ENCODE measurements at places on chromosomes 3 and 15.

DNA sequence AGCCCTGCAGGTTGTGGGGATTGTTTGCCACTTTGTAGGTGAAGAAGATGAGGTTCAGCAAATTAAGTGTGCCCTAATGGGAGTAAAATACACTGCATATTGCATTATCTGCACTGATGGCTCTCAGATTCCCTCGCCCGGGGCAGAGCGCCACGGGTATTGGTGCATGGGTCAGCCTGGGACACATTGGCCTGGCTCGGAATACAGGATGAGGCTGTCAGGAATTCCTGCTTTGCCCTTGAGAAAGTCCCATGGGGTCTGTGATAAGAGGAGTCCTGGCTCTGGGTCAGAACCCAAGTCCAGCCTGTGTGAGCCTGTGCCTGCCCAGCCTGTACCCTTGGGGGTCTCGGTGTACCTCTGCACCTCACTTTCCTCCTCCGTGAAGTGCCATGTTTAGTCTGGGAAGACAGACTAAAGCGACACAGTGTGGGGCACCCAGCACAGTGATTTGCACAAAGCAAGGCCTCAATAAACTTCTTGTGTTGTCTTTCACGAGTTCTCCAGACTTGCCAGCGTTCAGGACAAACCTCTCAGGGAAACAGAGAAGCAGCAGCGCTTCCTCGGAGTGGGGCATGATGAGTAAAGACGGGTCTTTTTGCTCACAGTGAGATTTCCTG lies 107.6 kb downstream of the LRRK1 start:
- no peak for DNase-seq

GRCh38 chr3:133475245-133476010 lies 75.6 kb downstream of the BFSP2 start:
- DNase-seq: no peak

DNA sequence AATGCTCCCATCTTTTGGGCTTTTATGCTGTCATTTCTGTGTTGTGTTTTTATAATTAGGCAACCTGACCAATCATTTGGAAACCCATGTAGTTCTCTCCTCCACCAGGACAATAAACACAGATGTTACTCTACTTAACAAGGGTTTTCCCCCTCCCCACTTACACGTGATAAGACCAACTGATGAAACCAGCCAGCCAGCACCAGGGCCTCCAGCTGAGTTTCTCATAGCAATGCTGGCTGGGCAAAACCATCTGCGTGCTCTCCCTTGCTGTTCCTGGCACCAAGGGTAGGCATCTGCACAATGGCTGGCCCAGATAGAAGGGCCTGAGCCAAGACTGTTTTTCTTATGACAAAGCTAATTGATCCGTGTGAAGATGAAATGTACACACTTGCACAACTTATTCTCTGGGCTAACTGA lies 310.4 kb downstream of the PLCL2 start:
- no peak for DNase-seq

DNA sequence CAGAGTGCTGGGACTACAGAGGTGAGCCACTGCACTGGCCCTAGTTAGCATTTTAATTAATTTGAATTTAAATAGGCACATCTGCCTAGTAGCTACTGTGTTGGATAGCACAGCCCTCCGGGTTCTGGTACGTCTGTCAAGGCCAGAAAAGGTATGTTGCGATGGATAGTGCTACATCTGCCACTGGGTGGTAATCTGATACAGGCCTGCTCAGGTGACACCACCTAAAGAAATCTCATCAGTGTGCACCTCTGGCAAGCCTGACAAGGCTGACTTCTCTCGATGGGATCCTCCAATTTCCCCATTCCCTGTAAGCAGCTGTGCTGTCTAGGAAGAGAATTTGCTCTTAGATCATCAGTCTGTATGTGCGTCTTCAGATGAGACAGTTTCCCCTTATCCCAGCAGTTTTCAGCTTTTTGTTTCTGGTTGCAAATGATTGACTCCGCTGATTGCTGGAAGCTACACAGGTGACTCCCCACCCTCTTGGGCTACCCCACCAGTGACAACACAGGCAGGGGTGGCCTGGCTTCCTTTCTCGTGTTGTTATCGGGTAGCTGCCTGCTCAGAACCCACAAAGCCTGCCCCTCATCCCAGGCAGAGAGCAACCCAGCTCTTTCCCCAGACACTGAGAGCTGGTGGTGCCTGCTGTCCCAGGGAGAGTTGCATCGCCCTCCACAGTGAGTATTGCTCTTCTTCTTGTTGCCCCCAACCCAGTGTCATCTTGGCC lies at the start of gene CCR9:
Gene CCR9 (plus strand): TSS at position 565 of the 727 bp plus-strand sequence. CDS start 8,391 bp downstream, outside the sequence.
- no peak for DNase-seq

- no peak for DNase-seq
Measured at GRCh38 chr3:117366574-117366973, 657.0 kb downstream of the TUSC7 start.

- no peak for DNase-seq
Measured at GRCh38 chr3:3085782-3086181, 24.4 kb downstream of the IL5RA start.

GRCh38 chr3:18500322-18500721 lies 75.2 kb upstream of the SATB1 start:
- no peak for DNase-seq

DNA sequence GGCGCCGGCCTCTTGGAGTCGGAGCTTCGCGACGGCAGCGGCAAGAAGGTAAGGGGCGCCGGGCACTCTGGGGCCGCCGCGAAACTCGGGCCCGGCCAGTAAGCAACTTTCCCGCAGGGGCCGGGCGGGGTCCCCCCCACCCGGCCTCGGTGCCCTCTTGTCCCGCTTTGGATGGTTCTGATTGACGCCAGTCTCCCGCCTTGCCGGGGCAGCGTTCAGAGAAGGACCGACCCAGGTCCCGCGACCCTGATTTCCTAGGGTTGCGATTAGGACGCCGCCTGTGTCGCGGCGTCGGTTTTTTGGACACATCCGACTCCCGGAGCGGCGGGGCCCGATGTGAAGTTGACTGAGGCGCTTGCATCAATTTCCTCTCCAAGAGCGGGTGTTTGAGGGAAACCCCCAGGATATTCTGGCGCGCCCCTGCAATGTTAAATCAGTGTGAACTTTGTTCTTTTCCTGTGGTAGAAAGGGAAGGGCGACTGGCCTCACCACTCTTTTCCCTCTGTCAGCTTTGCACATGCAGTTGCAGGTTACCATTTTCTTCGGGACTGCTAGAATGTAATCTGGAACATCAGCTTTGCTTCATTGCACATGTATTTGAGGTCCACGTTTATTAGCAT lies 755 bp downstream of the PDE8A start:
- DNase-seq: peak; percentile 87

DNA sequence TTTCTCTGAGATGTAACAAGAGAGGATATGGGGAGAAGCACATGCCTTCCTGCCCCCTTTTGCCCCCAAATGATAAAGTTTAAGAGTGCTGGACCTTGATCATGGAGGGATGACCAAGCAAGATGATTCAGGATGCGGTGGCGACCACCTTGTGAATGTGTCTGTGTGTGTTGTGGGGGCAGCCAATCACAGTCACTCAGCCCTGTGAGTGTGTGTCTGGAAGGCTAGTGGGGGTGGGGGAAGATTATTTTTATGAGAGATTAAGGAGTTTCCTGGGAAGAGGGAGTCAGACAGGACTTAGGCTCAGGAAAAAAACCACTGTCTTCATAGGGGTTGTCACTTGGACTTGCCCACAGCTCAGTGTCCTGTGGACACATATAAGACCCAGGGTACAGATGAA lies 57.8 kb upstream of the KY start:
- DNase-seq: no peak

DNA sequence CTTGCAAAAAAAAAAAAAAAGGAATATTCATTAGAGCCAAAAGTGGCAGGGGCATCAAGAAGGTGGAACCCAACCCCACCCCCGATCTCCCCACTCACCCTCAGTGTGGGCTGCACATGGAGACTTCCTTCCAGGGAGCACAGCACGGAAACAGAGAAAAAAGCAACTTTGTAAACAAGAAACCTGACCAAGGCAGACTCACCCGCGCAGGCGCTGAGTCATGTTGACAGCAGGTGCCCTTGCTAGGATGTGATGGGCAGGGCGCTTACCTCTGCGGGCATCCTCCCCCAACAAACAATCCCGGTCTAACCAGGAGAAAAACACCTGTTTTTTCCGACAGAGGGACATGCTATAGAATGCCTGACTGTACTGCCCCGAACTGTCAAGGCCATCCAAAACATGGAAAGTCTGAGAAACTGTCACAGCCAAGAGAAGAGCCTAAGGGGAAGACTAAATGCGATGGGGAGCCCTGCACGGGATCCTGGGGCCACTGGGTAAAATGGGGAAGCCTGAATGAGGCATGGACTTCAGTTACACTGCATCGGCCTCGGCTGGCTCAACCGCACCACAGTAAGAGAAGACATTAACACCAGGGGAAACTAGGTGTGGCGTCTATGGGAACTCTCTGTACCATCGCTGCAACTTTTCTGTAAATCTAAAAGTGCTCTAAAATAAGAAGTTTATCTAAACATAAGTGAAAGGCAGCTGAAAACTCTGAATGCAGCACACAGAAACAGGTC lies 66.7 kb upstream of the GATA2 start:
- DNase-seq: no peak

- no peak for DNase-seq
Measured at GRCh38 chr15:78752492-78753358, 58.5 kb downstream of the ADAMTS7 start.

DNA sequence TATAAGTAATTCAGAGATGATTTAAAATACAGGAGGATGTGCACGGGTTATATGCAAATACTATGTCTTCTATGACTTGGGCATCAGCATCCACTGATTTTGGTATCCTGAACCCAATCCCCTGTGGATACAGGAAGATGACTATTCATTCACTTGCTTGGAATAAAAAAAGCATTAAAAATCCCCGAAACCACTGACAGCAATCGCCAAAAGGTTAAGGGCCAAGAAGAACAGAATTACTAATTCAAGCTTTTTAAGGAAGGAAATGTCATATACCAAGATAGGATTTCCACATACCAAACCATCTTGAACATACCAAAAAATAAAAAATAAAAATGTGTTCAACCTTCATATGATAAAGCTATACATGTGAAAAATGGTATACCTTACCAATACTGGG lies 93.7 kb downstream of the DLG1 start:
- no peak for DNase-seq

DNA sequence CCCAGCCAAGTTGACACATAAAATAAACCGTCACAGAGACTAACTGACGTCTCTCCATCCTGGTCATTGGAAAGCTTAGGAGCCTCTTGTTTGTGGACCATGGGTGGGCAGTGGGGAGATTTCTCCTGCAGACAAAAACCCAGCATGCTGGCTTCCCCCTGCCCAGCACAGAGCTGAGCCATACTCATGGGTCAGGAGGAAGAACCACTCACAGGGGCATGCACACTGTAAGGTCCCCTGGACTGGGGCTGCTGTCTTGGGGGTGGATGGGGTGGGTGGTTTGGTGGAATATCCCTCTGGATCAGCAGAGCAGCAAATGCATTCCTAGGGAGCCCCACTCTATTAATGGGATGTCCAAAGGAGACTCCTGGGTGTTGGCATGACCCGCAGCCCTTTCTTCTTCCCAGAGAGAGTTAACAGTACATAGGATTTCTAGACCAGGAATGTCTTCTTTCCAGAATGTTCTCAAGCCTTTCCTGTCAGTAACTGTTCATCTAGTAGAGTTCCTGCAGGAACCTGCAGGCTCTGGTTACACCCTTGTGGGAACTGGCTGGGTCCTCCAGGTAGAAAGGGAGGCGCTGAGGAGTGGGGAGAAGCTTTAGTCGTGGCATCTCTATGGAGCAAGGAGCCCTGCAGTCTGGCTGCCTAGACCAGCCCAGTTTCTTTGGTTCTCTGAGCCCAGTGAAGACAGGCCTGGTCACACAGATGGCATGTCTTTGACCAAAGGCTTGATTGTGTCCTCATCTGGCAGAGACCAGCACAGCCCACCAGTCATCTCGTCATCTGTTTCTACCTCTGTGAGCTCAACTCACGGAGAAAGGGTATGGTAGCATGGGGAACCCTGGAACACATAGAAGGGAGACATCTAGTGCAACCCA lies 73.4 kb upstream of the PRR23C start:
- no peak for DNase-seq

DNA sequence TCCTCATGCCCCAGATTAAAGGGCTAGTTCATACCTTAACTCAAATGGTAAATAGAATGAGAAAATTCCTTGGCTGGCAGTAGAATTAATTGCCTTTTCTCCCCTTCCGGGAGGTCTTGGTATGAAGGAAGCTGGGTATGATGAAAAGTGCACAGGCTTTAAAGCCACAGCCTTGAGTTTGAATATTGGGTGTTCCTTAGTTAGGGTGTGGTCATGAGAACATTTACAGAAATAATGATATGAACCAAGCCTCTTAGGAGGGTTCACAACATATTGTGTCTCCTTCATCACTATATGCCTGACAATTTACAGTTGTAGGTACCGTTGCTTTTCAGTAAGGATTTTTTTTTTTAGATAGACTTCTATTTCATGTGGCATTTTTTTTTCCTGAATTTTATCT lies 48.1 kb downstream of the PYDC2 start:
- DNase-seq: no peak
